ENCODE measurements at places on chromosomes 13 and 19. TPM values are rescaled to one million over a fixed set of nuclear protein-coding genes. Genes with fewer than 3 reads are reported as not detected.

- DNase-seq = no peak
Measured at GRCh38 chr13:29484796-29485195, 110.7 kb downstream of the SLC7A1 start.

DNA sequence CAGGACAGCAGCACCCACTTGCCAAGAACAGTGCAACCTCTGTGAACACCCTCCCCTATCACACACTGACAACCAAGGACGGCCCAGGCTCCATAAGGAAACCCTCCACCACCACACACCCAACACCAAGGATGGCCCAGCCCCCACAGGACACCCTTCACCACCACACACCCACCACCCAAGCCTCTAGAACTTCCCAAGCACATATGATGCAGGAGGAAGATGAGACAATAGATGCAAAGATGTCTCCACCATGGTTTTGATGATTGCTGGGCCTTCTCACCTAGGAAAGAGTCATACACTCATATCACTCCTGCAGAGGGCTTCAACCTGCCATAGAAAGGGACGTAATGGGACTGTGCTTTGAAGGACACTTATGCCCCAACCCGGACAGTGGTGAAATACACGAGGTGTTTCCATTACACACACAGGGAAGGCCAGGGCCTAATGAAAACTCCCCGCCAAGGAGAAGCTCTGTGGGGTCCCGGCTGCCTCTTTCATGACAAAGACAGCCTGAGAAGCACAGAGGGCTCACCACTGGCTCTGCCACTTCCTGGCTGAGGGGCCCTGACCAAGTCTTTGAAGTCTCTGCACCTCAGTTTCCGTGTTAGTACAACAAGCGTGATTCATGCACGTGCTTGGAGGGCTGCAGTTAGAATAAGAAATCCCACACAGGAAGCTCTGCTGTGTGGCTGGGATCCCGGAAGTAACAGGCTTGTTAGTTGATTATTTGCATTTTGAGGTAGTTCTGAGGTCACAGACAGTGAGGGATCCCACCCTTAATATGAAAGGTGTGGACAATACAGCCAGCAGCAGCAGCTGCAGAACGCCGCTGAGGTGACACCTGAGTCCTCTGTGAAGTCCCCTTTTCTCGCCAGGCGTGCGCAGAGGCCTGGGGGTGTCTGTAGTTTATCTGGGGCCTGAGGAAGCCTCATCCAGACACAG is 61.9 kb upstream of the ATP12A start:
- DNase-seq = no peak

Gene IGSF23
- not detected for total RNA-seq

GRCh38 chr13:102045731-102046130 is 356.1 kb downstream of the FGF14 start:
- DNase-seq = no peak

Gene CEACAM16
- not detected for total RNA-seq

DNA sequence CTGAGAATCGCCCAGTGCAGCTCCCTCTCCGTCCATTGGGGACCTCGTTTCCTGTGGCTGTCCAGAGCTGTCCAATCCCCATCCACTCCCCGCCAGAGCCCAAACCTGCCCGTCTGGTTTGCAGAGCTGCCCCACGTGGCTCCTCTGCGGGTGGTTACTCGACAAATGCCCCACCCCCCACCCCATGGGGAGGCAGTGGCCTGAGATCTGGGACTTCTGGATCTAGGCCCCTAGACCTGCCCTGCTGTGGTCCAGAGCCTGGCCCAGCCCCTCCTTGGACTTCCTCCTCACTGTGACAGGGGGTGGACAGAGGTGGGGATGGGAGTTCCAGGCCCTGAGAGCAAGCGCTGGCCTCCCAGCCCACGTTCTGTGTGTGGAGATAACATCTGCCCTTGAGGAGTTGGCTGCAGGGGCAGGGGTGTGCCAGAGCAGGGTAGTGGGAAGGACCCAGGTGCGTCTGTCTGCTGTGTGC is 29.1 kb downstream of the PAK4 start:
- peak; percentile 24 for DNase-seq

- no peak for DNase-seq
Measured at GRCh38 chr13:80548915-80549314, 208.0 kb upstream of the SPRY2 start.

DNA sequence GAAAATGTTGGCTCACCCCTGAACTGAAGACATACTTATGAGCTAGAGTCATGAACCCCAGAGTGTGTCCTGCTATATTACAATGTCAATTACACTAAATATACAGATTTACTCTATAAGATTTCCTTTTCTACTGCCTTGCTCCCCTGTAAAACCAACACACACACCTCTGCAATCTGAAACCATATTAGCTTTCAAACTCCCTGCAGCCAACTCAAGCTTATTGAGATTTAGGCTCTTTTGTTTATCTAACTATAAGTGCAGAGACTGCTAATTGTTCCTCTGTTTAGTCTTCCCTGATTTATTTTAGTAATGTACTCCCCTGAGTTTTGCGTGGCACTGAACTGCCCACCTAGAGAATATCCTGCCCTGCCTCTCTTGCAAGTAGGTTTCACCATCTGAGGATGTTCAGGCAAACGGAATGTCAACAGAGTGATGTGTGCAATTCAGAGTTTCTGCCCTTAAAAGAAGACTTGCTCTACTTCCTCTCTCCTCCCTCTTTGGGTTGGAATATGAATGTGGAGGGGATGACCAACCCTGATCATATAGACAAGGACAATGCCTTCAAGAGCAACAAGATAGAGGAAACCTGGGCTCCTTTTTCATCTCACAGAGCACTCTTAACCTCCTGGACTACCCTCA is 22.3 kb downstream of the FAM216B start:
- DNase-seq = no peak

DNA sequence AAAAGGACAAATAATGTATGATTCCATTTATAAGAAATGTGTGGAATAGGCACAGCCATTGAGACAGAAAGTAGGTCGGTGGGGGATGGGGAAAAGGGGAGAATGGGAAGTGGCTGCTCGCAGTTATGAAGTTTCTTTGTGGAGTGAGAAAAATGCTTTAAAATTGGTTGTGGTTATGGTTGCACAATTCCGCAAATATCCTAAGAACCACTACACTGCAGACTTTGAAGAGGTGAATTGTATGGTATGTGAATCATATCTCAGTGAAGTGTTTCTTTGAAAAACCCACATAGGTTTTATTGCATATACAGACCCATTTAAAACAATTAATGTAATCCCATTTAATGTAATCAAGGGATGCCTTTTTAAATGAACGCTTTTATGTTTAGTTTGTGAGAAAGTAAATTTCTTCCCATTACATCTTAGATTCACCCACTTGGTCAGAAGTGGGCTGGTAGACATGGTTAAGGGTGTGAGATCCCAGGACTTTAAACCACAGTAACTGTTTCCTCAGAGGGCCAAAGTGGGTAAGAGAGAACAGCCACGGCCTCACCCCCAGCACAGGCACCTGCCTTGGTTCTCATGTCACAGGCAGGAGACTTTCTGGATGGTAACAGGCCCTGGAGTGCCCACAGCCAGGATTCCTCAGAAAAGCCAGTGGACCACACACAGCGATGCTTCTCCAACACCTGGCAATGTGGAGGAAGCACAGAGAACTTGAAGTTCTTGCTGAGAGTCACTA is 119.3 kb upstream of the GJB6 start:
- no peak for DNase-seq

GRCh38 chr13:68888832-68889231 is 1218.8 kb upstream of the ATXN8OS start:
- DNase-seq = no peak

DNA sequence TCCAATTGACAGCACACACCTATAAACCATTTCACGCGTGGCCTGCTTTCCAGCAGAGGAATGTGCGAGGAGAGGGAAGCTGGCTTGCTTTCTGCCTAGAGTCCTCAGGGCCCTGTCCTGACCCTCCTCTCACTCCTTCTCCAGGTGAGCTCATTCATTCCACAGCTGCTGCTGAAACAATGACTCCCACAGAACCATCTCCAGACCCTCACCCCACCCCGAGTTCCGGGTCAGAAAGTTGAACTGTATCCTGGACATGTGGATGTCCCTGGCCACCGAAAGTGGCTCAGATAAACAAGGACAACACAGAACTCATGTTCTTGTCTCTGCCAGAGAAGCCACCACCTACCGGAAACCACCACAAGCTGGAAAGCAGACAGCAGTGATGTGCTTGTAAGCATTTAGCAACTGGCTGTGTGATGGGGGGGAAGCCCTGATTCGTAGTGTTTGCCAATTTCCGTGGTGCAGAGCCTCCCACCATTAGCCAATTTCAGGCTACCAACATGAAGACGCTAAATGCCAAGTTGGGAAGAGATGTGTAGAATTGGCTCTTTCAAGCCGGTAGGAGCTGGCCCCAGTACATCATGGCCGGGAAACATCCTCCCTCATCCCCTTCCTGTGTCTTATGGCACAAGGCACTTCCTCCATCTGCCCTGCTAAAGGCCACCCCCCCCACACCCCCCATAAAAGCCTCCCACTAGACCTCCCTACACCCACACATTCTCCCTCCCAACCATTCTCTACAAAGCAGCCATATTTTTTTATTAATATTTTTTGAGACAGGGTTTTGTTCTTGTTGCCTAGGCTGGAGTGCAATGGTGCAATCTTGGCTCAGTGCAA is 5.0 kb downstream of the SYCE2 start:
- no peak for DNase-seq

DNA sequence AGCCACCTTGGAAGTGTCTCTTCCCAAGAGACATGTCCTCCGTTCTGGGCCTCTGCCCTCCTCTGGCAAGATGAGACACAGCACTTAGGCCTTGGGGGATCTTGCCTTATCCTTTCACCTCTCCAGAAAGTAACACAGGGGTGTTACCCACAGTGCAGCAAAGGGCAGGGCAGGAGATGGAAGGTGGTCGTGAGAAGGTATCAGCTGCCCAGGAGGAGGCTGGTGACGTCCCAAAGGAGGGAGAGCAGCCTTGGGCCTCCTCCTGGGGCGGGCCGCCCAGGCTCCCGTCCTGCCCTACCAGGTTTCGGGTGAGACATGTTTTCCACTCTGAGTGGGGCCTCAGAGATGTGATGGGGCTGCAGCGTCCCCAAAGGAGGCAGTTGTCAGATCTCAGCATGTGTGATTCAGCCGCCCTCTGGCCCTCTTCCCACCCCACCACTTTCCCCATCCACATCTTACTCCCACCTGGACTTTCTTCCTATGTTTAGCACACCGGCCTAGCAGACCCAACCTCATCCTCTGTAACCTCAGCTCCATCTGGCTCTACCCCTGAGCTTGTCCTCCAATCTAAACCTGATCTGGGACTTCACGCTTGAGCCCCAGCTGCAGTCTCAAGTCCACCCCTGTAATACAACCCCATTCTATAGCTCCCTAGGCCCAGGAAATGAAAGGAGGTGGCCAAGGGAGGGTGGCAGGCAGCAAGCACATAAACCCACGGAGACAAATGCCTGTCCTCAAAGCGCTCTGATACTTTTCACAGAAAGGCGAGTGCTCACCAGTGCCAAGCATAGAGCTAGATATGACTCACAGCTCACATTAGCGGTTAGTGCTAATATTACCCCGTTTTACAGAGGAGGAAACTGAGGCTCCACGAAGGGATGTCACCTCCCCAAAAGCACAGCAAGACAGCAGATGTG is 9.3 kb downstream of the POU2F2 start:
- no peak for DNase-seq

DNA sequence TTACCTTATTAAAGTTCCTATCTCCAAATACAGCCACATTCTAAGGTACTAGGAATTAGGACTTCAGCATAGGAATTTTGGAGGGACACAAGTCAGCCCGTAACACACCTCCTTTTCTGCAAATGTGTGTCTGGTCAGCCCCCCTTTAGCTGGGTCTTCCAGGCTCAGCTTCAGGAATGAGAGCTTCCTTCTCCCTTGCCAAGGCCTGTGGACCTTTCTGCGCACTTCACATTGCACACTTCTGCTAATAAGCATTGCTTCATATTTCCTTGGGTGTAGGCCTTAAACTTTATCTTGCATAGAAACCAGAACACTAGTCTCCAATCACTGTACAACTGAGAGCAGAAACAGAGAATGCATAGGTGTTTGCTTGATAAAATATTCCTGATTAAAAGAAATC is 4.5 kb upstream of the STK24 start:
- DNase-seq = no peak

DNA sequence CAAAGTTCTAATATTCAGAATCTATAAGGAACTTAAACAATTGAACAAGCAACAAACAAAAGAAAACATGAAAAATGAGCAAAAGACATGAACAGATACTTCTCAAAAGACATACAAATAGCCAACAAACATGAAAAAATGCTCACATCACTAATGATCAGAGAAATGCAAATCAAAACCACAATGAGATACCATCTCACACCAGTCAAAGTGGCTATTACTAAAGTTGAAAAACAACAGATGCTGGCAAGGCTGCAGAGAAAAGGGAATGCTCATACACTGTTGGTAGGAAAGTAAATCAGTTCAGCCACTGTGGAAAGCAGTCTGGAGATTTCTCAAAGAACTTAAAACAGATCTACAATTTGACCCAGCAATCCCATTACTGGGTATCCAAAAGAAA is 74.3 kb downstream of the CRYL1 start:
- no peak for DNase-seq

Gene PLIN5
- 11.7 TPM for total RNA-seq

- peak; percentile 56 for DNase-seq
Measured at GRCh38 chr19:38020311-38020710, 113.3 kb downstream of the SIPA1L3 start.

GRCh38 chr13:112574834-112575613 is 12.9 kb downstream of the TUBGCP3 start:
- peak; percentile 29 for DNase-seq

Gene CD70
- total RNA-seq = 0.14 TPM

- DNase-seq = no peak
Measured at GRCh38 chr13:94454334-94454733, 25.1 kb downstream of the DCT start.

GRCh38 chr19:1316466-1316865 is 30.8 kb downstream of the EFNA2 start:
- no peak for DNase-seq

GRCh38 chr19:51503896-51504295 is 2.3 kb upstream of the SIGLEC12 start:
- DNase-seq = no peak

DNA sequence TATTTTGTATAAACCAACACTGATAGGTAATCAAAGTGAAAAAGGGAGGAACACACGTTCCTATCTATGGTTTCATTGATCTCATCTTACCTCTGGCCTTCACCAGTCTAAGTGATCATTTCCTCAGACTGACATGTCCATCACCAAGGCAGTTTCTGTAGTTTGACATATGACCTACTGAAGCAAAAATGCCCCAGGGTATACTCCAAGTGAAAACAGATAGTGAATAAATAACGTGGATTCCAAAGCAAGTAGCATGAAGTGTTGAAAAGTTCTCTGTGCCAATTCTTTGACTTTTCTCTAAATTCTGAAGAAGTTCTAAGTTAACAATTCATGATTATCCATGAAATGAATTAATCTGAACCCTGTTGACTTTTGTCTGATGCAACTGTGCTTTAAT is 334.2 kb upstream of the SGCG start:
- no peak for DNase-seq

- DNase-seq = no peak
Measured at GRCh38 chr13:58080806-58081205, 449.3 kb downstream of the PCDH17 start.

GRCh38 chr13:91292630-91293221 is 54.8 kb upstream of the MIR17HG start:
- DNase-seq = no peak

GRCh38 chr19:15430526-15431120 is 11.8 kb upstream of the AKAP8L start:
- no peak for DNase-seq
